EH (cell line): ENCODE measurements at places on chromosomes 12 and 14.

DNA sequence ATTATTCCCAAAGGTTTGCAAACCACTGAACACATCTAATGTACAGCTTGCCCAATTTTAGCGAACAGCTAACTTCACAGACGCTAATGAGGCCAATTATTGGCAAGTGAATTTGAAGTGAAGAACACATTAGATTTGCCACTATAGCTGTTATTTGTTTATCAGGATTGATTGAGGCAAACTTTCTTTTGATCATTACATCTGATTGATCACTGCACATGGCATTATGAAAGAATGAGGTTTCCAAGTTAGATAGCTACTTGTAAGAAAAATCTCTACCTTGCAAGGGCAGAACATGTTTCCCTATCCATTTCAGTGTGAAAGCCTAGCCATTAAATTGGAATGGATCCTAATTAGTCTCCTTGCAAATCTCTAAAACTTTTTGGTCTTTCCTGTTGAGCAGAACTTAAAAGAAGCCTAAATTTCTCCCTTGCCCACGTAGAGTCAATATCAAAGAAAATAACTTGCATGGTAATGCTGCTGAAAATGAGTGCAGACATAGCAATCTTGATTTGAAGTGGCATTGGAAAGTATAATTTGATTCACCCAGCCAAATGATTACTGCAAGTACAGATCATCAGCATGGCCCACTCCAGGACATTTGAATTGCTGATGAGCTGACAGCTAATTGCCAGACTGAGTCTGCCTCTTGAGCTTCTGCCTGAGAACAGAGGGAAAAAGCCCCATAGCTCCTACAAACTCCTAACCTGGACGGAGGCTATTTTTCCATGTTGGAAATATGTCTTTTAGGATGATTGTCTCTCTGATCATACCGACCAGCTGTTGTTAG lies 98.6 kb downstream of the TPH2 start:
- DNase-seq, result no peak

DNA sequence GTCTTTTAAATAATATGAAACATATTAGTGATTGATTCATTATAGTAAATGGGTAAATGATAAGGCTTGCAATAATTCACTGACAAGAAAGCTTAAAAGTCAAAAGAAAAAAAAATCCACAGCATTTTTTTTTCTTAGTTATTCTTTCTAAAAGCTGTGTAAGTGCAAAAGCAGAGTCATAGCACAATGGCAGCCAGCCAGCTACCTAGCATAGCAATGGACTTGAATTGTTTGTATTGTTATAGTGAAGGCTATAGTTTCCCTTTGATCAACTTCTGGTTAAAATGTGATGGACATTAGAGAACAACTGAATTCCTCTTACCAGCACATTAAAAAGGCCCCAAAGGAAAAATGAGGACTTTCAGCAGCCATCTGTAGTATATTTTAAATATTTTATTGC lies 232.1 kb downstream of the NAV3 start:
- peak; percentile 68 for DNase-seq

DNA sequence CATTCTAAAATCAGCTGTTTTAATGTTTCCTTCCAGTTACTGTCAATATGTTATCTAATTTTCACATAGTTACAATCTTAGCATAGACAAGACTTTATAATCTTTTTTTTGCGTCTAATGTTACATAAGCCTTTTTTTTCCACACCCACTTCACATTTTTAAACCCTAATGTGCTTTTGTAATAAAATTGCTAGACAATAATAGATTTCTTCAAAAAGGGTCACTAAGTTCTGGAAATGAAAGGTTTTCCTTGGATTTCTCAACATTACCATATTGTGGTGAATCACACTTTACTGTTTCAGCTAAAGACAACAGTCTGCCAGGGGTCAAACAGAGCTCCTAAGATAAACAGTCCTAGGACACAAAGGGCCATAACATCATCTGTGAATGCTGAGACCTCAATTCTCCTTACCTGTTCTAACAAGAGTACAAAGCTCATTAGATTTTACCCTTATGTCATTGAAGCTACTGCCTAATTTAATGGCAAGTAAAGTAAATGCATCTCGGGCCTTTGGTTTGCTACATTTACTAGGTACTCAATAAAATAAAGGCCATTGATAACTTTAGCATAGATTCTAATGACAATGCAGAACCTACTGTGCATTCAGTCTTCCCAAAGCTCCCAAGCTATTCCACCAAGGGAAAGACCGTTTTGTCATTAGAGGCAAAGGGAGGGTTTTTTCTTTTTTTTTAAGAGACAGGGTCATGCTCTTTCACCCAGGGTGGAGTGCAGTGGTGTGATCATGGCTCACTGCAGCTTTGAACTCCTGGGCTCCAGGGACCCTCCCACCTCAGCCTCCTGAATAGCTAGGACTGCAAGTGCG lies 111.2 kb upstream of the SLC38A2 start:
- peak; percentile 48 for DNase-seq

DNA sequence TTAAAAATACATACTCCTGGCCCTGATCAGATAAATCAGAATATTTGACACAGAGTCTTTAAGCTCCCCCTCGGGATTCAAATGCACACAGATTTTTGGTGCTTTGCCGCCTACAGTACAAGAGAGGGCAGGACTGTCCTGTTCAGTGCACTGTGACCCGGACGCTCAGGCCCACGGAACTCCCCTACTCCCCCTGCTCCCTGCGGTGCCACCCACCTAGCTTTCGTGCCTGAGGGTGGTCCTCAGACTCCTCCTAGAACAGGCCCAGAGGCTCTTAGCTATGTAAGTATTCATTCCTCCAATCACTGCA lies 13.7 kb upstream of the SERPINA3 start:
- DNase-seq, result no peak

- no peak for DNase-seq
These were observed 39.9 kb downstream of the MAX start for GRCh38 chr14:65062096-65063075.

GRCh38 chr12:119594399-119594730 lies 791 bp downstream of the TMEM233 start:
- DNase-seq, result no peak

- peak; percentile 18 for DNase-seq
These were observed 185.1 kb upstream of the VASH1 start for GRCh38 chr14:76576047-76576741.

DNA sequence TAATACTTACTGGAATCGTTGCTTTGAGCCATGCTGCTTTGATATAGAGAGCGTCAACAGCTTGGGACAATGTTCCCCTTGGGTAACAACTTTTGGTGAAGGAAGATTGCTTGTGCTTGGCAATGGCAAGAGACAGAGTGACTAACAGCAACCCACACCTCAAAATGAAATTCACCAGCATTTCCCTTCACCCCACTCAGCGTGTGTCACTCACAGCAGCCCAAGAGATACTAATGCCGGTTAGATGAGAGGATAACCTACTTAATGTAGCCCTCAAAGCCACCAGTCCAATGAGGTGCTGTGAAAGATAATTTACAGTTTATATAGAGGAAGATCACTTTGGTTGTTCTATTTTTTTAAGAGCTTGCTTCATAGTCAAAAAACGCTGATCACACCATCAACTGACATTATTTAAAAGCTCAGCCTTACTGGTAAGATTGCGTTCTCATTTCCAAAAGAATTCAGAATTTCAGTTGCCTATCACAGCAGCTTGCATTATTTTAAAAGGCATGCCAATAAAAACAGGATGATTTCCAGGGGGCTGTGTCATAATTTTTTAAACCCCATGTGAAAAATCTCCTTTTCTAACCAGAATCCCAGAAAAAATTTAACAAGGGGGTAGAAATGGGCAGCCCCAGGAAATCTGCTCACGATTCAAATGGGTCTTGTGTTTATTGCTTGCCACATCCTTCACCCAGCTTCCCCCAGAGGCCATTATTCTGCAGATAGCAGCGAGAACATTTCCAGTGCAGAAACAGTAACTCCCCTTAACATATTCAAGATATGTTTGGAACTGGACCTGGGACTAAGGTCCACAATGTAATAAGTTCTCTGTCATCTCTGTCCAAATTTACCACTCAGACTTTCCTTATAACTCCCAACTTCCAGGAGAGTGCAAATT lies at the start of gene IL26:
Gene IL26 (minus strand): TSS at position 235 of the 901 bp plus-strand sequence. CDS start 54 bp downstream, at position 181.
- no peak for DNase-seq
